ENCODE measurements at places on chromosomes 12 and 14.
A peak's percentile ranks its signal among the peaks of the same experiment; 100 is the strongest.

DNA sequence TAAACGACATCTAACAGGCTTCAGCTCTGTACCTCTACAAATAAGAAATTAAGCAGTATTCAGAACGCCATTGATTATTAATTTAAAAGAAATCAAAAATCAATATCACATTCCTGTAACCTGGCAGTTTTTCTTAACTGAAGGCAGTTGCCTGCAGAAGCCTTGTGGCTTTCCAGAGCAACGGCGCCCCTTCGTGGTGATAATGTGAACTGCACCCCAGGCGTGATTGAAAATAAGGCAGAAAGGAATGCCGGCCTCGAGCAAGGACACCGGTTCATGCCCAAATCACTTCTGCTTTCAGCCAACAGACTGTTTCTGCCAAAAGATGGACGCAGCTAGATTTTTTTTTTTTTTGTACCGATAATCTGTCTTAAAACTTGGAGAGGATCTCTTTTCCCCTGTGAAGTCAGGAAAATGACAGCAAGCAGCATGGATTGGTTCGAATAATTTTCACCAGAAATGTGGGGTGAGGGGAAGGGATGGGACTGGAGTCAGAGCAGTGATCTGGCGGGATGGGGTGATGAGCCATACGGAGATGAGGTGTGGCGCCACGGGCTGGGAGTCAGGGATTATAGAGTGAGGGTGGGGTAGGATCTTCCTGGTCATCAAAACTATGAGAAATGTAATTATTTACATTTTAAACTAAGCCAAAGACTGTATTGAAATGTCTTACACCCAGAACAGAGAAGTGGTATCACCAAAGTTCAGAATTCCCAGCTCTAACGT, 473.0 kb downstream of the DPF3 start:
- peak; percentile 85 for DNase-seq
- peaks cover 7% of the 10 kb centered on the region for H3K27me3 ChIP-seq
- no peaks in the 10 kb centered on the region for H3K36me3 ChIP-seq
- H3K27ac ChIP-seq, result no peak overlapping the region
- H3K4me1 ChIP-seq, result peaks cover 1% of the 10 kb centered on the region
- H3K4me3 ChIP-seq, result no peak overlapping the region

GRCh38 chr12:118534003-118534402, 157.6 kb downstream of the SUDS3 start:
- DNase-seq, result no peak
- peaks cover 4% of the 10 kb centered on the region for H3K27me3 ChIP-seq
- no peaks in the 10 kb centered on the region for H3K36me3 ChIP-seq
- no peaks in the 10 kb centered on the region for H3K4me1 ChIP-seq

DNA sequence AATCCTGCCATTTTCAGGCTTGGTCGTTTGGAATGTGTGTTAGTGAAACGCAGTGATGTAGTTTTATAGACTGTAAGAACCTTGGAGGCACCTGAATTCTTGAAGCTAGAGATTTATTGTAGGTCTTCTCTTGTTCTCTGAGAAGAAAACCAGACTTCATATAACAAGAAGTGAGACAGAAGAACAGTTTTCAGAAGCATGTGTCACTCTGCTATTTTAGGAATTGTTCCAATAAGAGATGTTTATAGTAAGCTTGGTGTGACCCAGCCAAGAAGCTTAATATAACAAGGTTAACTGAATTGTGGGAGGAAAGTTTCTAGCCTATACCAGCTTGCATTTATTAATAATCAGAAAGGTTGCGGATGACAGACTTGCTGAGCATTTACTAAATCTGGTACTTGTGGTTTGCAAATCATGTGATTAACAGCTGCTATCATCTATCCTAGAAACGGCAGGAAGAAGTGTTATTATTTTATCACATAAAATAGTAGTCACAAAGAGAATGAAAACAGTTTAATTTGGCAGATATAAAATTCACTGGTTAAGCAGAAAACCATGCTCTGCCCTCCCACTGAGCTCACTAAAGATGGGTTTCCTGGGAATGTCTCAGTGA, 49.2 kb upstream of the BCAT1 start:
- peak overlapping the region; percentile 67 for H3K27ac ChIP-seq
- no peaks in the 10 kb centered on the region for H3K36me3 ChIP-seq
- H3K27me3 ChIP-seq, result no peaks in the 10 kb centered on the region
- peaks cover 16% of the 10 kb centered on the region for H3K4me1 ChIP-seq
- no peak overlapping the region for H3K4me3 ChIP-seq

GRCh38 chr14:69712599-69713088, 54.3 kb upstream of the SRSF5 start:
- peaks cover 88% of the 10 kb centered on the region for H3K36me3 ChIP-seq
- peaks cover 67% of the 10 kb centered on the region for H3K4me1 ChIP-seq
- H3K27me3 ChIP-seq, result no peaks in the 10 kb centered on the region
- H3K4me3 ChIP-seq, result no peak overlapping the region
- peak overlapping the region; percentile 87 for H3K27ac ChIP-seq

DNA sequence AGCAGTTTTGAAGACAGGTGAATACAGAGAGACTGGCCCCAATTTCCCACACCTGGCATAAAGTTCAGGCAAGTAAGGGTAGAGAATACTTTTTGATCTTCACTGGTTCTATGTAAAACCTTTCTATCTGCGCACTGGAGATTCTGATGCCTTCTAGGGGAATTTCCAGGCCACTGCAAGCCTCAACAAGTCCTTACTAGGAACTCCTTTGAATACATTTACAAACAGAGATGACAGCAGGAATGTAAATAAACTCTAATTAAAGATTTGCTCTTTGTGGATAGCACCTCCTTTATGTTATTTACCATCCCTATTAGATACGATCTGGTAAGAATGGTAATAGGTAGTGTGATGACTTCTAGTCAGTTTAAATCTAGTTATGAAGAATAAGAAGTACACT, 69.2 kb downstream of the NTN4 start:
- H3K27me3 ChIP-seq, result peaks cover 4% of the 10 kb centered on the region
- H3K4me1 ChIP-seq, result no peaks in the 10 kb centered on the region
- H3K36me3 ChIP-seq, result no peaks in the 10 kb centered on the region
- H3K4me3 ChIP-seq, result no peak overlapping the region
